Right cardiac atrium (tissue), 5 donors: ENCODE measurements at places on chromosomes 5 and 9. TPM values are rescaled to one million over a fixed set of nuclear protein-coding genes. Genes with fewer than 3 reads are reported as not detected.

SPAG8 gene
- total RNA-seq = 2.6 TPM

GPR151 gene
- total RNA-seq = not detected

CAVIN4 gene
- 22.7 TPM for total RNA-seq

RAB3C gene
- total RNA-seq = 0.40 TPM

OMD gene
- total RNA-seq = 17.1 TPM

DNA sequence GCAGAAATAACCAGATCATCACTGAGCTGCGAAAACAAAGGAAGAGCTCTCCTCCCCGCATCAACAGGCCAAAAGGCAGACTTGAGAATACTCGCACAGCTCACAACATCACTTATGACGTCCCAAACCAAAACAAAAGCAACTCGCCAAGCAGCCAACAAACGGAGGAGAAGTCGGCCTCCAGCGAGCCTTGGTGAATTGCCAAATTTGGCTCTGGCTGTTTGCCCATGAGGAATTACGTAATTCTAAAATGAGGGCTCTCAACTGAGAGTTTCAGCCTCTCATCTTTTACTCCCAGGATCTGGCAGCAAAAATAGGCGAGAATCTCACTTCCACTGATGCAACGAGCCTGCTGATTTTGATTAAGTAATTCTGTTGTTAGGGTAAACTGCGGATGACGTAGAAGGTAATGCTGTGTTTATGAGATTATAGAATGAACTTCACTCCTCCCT lies 51.7 kb upstream of the SEMA6A start:
- peak; percentile 81 for DNase-seq

- no peak for DNase-seq
Observed at GRCh38 chr5:134174841-134175839, 1.6 kb downstream of the SKP1 start.

DNA sequence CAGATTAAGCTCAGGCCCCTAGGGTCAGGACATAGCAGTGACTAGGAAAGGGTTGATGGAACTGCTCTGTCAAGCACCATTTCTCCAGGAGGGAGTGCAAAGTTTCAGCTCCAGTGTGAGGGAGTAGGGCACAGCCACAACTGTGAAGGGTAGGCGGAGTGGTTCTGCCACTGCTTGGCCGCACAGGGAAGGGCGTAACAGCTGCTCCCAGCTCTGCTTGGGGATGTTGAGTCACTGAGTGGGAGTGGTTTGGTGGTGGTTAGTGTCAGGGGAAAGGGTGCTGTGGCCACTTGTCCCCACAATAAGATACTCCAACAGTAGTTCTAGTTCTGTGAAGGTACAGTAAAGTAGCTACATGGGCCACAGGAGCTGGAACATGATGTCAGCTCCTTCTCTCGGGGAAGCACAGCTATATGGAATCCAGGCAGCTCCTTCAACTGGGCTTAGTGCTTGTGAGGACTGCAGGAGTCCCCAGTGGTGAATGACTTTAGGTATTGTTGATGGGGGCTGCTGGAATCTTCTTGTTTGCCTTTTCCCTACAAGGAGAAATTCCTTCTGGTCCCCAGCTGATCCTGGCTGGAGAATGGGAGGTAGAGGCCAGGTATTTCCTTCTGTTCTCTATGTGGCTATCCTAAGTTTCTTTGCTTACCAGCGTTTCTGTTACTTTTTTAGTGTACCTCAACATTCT lies 314.5 kb downstream of the SPATA31D1 start:
- DNase-seq = no peak

- no peak for DNase-seq
Observed at GRCh38 chr9:32867026-32867425, 83.7 kb downstream of the TMEM215 start.

- no peak for DNase-seq
Observed at GRCh38 chr9:114694719-114695269, 12.8 kb upstream of the TEX48 start.

- no peak for DNase-seq
Observed at GRCh38 chr5:59919484-59919883, 26.0 kb upstream of the PDE4D start.

- no peak for DNase-seq
Observed at GRCh38 chr9:16202914-16203728, 650.3 kb downstream of the CCDC171 start.

GRCh38 chr5:568809-569208 lies 43.3 kb upstream of the CEP72 start:
- no peak for DNase-seq

DNA sequence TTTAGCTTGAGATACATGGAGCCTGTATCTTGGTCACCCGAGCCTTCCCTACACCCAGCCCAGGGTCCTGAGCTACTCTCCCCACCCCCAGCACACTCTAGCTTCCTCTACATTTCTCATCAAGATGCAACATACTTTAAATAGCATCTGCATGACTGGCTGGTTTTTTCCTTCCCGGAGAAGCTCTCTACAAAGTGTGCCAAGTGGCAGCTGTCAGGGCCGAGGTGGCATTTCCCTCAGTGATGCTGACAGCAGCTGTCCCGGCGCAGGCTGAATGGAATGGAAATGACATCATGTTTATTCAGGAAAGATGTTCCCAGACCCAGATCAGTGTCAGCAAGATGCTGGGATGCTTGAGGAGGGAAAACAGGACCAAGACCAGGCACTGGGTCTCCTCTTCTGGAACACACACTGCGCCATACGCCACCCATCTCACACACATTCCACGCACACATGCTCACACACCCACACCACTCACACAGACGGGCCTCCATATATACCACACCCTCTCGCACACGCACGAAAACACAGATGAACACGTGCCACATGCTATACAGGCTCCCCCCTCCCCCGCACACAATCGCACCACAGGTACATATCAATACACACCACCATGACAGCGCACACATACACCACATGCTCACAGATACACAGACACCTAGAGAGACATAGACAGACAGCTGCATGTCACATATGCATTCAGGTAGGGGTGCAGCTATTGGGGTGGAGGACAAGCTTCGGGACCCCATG lies 67.8 kb downstream of the LHX2 start:
- DNase-seq = peak; percentile 59

DNA sequence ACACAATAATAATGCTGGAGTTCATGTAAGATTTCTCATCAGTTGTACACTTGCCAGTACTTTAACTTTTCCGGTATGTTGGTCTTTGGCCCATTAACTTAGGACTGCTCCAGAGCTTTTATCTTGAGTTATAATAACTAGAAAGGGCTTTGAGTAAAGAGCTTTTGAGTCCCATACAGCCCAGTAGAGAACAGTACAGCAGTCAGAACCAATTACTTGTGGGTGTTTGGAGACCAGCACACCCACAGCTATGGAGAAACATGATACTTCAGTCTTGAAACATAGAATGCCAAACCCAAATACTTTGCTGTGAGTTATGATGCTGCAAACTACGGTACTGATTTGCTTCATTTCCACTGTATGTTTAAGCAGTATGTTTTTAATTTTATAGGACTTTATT lies 374.3 kb downstream of the CCDC171 start:
- DNase-seq = no peak

DNA sequence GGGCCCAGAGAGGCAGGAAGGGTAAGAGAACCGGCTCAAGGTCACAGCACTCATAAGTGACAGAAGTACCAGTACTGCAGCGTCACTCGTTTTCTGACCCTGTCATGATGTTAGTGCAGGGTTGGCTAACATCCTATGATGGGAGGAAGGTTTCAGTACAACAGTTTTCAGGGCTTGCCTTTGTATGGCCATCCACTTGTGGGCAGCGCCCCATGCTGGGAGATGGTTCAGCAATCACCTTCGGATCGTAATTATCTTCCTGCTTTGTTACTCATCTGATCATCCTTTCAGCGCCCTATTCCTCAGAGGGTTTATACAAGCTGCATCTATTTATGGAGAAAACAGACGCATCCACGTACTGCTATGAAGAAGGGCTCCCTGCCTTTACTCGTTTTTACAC lies 2.4 kb downstream of the MAP1B start:
- peak; percentile 51 for DNase-seq

DNA sequence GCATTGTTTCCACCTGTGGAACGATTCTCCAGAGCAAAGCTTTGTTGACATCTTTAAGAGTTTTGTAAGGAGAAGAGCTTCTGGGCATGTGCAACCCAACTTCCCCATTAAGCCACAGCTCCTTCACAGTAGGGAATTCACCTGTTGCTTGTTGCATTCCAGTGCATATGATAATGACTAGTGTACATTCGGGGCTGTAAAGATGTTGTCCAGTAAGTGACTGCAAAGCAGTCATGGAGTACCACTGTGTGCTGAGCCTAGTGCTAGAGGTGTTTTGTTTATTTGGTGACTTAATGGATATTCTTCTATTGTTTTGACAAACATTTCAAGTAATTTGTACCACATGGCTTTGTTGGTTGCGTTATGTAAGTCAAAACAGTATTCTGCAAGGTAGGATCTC lies 12.8 kb downstream of the UGCG start:
- DNase-seq = no peak

DNA sequence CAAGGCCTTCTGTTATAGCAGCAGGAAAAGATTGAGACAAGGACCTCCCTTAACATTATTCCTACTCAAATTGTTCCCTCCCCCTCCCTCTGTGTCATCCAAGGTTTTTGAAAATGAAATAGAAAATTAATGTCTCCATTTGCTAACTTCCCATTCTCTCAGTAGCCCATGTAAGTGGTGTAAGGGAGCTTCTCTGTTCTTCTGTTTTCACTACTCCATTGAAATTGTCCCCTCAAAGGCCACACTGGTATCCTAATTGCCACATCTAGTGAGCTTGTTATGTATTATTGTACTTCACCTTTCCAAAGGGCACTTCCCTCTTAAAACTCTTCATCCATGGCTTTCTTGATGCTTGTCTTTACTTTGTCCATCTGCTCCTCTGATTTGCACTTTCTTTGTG lies 131.2 kb upstream of the PIK3R1 start:
- DNase-seq = no peak

GRCh38 chr5:6178846-6179532 lies 199.4 kb downstream of the MED10 start:
- DNase-seq = no peak

GRCh38 chr9:98142925-98143481 lies 24.0 kb upstream of the TRIM14 start:
- DNase-seq = no peak

DNA sequence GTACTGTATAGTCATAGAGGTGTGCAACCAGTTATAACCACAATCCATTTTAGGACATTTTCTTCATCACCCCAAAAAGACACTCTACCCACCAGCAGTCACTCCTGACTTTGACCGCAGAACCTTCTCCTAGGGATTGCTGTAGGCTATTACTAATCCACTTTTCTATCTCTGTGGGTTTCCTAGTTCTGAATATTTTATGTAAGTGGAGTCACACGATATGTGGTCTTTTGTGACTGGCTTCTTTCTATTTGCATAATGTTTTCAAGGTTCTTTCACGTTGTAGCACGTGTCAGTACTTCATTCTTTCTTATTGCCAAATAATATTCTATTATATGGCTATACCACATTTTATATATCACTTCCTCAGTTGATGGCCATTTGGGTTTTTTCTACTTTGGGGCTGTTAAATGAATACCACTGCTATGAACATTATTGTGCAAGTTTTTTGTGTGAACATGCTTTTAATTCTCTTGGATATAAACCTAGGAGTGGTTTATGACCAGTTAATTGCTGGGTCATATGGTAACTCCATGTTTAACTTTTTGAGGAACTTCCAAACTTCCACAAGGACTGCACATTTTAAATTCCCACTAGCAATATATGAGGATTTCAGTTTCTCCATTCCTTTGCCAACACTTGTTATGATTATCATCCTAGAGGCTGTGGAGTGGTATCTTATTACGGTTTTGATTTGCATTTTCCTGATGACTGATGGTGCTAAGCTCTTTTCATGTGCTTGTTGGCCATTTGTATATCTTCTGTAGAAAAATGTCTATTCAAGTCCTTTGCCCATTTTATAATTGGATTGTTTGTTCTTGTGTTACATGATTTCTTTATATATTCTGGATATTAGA lies 37.8 kb downstream of the MRRF start:
- no peak for DNase-seq
